ENCODE measurements at places on chromosomes 7 and 10. TPM values are rescaled to one million over a fixed set of nuclear protein-coding genes. Genes with fewer than 3 reads are reported as not detected.

GIGYF1 gene
- 106 TPM for total RNA-seq

GPER1 gene
- total RNA-seq, result 3.2 TPM

DNA sequence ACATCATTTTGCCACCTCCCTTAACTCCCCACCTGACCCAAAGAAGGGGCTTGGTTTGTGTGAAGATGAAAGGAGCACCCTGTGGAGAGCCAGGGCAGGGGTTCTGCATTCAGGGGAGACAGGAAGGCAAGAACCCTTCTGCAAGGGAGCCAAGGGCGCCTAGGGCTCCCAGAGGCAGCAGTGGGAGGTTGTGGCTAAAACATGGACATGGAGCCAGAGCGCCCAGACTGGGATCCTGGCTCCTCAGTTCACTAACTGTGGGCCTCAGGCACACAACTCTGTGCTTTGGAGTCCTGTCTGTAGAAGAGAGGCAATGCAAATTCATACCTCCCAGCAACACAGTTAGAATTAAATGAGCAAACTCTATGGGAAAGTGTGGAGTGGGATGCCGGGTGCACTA is 123.1 kb upstream of the MACROH2A2 start:
- no peak for DNase-seq

GRCh38 chr10:46992803-46993561 is 81.8 kb downstream of the PTPN20 start:
- DNase-seq, result peak; percentile 21

- no peak for DNase-seq
Measured at GRCh38 chr7:81688622-81689411, 81.0 kb downstream of the HGF start.

STEAP1 gene
- 6.4 TPM for total RNA-seq

METTL2B gene
- total RNA-seq, result 26.7 TPM

DNA sequence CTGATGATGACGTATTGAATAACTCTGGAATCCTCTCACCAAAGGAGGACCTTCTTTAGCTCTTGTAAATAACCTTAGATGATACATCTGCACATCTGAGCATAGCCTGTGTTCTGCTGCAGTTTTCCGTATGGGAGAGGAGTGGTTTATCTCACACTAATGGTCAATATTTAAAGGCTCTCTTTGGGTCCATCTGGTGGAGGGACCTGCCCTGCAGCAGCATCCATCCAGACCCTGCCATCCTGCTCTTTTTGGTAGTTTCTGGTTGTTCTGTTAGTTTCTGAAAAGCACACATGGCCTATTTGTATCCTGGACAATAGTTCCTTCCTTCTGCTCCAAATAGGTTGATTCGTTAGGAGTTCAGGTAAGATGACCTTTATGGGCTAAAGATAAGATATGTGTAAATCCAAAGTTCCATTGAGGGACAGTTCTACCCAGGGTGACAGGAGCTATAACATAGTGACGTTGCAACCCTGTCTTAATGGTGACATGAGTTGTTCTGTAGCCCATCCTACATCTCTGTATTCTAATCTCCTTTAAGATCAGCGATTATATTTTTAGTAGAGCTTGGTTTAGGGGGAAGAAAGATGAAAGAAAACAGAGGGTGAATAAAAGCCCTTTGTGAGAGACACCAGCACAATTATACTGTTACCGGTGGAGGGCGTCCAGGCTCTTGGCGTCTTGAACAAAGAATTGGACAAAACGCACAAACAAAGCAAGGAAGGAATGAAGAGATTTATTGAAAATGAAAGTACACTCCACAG is 60.0 kb upstream of the KLF14 start:
- DNase-seq, result peak; percentile 44

ACSM6 gene
- not detected for total RNA-seq

DNA sequence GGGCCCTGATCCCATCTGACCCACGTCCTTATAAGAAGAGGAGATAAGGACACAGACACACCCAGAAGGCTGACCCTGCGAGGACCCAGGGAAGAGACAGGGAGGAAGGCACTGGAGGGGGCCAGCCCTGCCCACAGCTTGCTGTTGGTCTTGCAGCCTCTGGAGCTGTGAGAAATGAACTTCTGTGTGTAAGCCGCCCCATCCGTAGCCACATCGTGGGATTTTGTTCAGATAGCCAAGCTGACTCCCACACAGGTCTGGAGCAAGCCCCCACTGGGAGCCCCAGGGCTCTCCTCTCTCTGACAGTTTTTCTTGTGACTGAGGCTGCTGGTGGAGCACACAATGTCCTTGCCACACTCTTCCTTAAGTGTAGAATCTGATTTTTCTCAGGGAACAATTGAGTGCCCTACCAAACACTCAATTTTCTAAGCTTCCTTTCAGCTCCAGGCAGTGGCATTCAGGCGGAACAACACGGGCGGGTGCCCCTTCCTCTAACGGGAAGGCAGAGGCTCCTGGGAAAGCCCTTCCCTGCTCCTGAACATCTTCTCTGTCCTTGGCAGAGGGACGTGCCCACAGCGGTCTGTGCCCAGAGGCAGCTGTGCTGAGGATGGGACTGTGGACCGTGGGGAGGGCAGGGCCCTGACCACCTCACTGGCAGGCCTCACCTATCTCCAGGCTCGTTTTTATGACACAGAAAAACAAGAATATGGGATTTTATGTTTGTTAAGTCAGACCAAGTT is 160.6 kb upstream of the SHH start:
- peak; percentile 8 for DNase-seq

DNA sequence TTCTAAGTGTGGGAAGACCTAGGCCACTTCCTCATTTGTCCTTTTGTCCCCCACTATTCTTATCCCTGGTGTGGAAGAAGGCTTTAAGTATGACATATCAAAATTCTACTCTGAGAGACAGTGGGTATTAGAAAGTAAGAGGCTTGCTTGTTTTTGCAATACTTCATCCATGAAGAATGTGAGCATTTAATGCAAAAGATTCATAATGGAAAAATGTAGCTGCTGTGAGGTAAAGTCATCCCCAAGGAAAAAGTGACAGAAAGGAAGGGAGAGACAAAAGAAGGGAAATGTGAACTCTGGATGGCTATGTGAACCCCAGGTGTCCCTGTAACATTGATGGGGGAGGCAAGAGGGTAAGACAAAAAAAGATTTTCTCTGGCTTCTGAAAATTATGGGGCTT is 607.5 kb downstream of the SORCS1 start:
- no peak for DNase-seq

KIAA1549 gene
- total RNA-seq, result 7.4 TPM

- no peak for DNase-seq
Measured at GRCh38 chr10:67735430-67735829, 39.4 kb upstream of the CTNNA3 start.

HOGA1 gene
- total RNA-seq, result 0.55 TPM

- DNase-seq, result no peak
Measured at GRCh38 chr7:106887421-106887820, 22.3 kb downstream of the PIK3CG start.

DNA sequence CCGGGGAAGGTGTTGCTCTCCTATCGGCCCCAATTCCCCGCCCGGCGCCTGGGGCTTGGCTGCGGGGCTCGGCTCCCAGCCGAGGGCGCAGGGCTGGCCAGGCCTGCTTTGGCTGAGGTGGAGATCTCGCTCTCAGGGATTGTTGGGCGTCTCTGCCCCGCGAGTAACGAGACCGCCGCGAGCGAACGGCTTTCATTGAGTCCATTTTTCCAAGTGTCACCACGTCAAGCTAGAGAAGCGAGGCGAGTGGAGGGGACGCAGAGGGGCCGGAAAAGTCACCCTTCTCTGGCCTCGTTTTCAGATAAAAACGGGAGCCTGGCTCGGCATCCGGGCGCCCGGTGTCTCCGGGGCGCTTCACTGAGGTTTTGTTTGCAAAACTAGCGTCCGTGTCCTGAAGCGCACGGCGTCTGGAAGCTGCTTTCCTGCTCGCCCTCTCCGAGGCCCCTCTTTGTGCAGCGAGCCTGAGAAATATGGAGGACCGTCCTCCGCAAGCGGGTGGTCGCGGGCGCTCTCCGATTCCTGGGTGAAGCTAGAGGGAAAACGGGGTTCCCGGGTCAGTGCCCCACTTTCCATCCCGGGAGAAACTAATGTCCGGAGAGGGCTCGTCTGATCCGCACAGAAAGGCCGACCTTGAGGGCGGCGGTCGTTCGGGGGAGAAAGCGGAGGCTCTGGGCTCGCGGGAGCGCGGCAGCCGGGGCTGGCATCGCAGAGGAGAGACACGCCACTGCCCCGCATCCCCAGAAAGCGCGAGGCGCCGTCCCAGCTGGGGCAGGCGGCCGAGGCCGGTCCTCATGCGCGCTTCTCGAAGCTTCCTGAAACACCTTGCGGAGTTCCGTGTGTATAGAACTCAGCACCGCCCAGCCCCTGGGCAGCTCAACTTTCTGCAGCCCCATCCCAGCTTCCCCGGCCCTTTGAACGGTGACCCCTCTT is 3.5 kb upstream of the EN2 start:
- DNase-seq, result no peak

DNA sequence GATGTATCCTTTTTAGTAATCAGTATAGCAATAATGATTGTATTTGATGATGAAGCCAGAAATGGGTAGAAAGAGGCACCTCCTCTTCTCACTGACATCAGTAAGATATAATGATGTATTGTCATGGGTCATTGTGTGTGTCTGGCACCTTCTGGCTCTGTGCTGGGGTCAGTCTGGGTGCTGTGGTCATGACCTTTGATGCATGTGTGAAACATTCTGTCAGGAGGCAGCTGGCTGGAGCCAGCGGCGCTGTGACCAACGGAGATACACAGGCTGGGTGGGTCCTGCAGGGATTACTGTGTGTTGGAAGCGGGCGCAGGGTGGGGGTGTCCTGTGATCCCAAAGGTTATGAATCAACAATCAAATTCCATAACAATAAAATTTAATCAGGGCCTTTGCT is 35.2 kb downstream of the EEPD1 start:
- DNase-seq, result no peak

INMT gene
- total RNA-seq, result 68.4 TPM

GRCh38 chr7:64656489-64656888 is 9.4 kb upstream of the ZNF107 start:
- no peak for DNase-seq

COL26A1 gene
- total RNA-seq, result 0.94 TPM

STRIP2 gene
- 54.0 TPM for total RNA-seq

DNA sequence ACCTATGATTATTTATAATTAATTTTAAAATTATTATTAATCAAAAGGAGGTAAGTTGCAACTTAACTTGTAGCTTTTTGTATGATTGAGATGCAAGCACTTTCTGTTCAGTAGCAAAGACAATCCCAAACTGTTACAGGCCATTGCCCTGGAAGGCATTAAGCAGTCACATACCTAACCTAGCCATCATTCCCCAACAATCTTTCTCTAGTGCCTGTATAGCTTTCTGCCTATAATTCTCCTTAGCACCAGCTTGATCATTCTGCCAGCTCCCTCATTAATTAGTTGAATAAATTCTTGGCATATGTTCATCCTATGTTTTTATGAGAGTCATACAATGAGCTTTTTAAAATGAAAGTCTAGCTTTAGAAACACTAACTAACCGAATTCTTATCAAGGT is 178.9 kb upstream of the TMEM106B start:
- DNase-seq, result no peak

GPC2 gene
- 20.7 TPM for total RNA-seq

CDNF gene
- total RNA-seq, result 14.1 TPM

- DNase-seq, result no peak
Measured at GRCh38 chr7:55124989-55125875, 106.4 kb downstream of the EGFR start.

- peak; percentile 23 for DNase-seq
Measured at GRCh38 chr10:4512671-4513240, 313.3 kb upstream of the AKR1E2 start.

GRCh38 chr10:48266528-48266927 is 8.0 kb downstream of the FRMPD2 start:
- DNase-seq, result no peak

DNA sequence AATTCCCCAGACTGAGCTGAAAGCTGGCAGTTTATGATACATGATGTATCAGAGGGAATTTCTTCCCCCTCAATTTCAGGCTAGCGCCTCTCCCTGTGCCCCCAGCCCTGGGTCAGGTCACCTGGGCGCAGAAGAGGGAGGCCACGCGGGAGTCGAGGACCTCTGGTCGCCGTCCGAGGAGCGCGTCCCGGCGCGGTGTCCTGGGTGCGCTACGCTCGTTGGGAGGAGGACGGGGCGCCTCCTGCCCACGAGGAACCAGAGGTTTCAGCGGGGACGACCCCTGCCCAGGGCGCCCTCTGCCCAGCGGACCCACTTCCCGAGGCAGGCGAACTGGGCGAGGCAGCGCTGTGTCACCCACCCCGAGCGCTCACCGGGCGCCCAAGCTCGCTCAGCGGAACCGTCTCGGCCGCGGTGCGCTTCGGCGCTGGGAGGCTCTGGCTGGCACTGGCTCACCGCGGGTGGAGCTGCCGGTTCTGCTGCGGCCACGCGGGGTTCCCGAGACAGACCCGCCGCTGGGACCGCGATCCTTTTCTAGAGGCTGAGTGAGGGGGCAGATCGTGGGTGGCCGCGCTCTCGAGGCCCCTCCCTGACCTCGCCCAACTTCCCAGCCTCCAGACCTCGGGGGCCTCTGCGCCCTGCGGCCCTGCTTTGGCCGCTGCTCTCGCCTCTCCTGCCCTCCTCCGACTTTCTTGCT is at the start of gene FAM237B:
FAM237B (minus strand) TSS at position 504 of the 694 bp plus-strand sequence. CDS start 1,556 bp downstream, outside the sequence.
- DNase-seq, result no peak

GRCh38 chr7:99098824-99099498 is 44.9 kb downstream of the SMURF1 start:
- DNase-seq, result no peak

- no peak for DNase-seq
Measured at GRCh38 chr10:30580676-30581075, 48.9 kb downstream of the LYZL2 start.

CAMK1D gene
- total RNA-seq, result 10.0 TPM

- no peak for DNase-seq
Measured at GRCh38 chr7:51785171-51785570, 468.6 kb upstream of the COBL start.

NUP205 gene
- 77.2 TPM for total RNA-seq

STOX1 gene
- 4.6 TPM for total RNA-seq

- no peak for DNase-seq
Measured at GRCh38 chr7:77923419-77923818, 124.8 kb downstream of the PHTF2 start.

MUC12 gene
- 6.2 TPM for total RNA-seq

WNT16 gene
- total RNA-seq, result not detected

- peak; percentile 51 for DNase-seq
Measured at GRCh38 chr10:50991456-50992355, 82.6 kb upstream of the PRKG1 start.

- no peak for DNase-seq
Measured at GRCh38 chr7:1883031-1883761, 213.1 kb downstream of the ELFN1 start.

DNA sequence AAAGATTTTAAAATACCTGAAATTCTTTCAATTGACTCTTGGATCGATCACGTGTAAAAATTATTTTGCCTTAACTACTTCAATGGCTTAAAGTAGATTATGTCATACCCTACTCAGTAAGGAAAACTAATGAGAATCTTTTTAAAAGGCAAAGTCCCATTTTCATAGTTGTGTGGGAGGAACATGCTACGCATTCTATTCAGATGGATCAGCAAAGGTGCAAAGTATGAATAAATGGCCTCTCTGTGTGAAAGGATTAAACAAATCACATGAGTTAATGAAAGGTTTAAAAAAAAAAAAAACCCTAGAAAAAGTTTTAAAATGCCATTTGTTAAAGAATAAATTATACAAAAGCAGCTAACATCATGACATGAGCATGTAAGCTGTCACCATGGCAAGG is 77.1 kb downstream of the ENO4 start:
- DNase-seq, result no peak

GRCh38 chr7:117565226-117565625 is 85.4 kb downstream of the CFTR start:
- no peak for DNase-seq

NPC1L1 gene
- total RNA-seq, result 0.55 TPM
